ENCODE measurements at places on chromosomes 3 and 15.

DNA sequence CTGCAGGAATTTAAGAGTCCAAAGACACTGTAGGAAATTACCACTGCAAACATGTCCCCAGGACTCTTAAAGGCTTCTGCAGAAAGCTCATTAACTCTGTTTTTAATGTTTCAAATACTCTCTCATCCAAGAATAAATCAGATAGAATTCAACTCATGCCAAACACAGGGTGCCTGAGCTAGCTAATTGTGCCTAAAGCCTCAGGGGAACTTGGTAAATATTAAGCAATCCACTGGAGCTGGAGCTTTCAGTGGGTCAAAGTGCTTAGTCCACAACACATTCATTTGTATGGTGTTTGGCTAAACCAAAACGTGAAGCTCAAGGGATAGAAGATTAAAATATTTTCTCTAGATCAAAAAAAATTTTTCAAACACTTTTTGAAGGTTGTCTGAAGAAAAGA, 131.4 kb downstream of the THRB start:
- no peak for DNase-seq

DNA sequence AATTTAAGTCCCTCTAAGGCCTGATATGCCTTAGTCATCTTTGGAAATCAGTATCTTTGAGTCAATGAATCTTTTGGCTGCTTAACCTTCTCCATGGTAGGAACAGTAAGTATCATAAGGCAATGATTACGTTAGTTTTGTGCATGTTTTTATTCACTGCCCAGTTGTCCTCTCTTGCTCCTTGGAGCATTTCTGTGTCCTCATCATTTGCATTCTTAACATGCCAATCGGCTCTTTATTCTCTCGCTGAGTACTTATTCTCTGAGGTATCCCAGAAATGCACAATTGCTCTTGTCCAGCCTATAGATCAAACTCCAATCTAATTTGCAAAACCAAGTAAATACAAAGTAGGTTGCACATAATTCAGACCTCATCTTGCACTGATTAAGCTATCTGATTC, 405.0 kb upstream of the IL12A start:
- no peak for DNase-seq

DNA sequence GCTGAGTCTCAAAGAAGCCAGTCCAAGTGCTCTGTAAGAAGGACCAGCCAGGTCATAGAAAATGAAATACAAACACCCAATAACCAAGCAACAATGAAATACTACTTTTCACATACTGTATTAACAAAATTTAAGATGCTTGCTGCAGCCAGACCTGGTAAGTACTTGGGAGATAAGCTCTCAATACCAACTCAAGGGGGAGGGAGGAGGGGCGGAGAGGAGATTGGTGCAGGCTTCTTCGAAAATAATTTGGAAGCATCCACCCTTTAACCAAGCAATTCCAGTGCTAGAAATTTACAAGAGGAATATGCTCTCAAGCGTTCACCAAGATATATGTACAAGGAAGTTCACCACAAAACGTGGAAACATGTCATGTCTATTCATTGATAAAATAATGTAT, 7.6 kb upstream of the LRRC2 start:
- no peak for DNase-seq

- no peak for DNase-seq
These were observed 606.9 kb upstream of the KCNMB2 start for GRCh38 chr3:177929310-177929709.

GRCh38 chr15:60062826-60063225, 58.7 kb downstream of the FOXB1 start:
- no peak for DNase-seq
